ENCODE measurements at places on chromosomes 1 and 21.

GRCh38 chr21:28635541-28635940 is 357.1 kb downstream of the LTN1 start:
- no peak for DNase-seq

GRCh38 chr1:57033222-57034001 is 67.6 kb upstream of the C8B start:
- DNase-seq: no peak

GRCh38 chr1:59180735-59181134 is 116.2 kb upstream of the FGGY start:
- no peak for DNase-seq

DNA sequence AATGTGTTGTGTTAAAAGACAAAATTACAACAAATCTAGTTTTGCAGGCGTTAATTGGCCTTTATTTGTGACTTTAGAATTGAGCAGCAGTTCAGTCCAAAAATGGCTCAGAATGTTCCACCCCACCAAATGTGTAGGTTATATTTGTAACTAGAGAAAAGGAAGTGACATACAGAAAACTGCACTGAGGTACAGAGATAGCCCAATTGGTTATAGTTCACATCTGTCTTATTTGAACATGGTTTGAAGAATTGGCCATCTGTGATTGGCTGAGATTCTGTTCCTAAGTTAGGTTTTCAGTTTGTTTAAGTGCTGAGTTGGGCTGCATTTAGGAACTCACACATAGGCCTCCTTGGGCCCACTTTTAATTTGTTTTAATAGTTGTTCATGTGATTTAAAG is 12.0 kb upstream of the FMO2 start:
- no peak for DNase-seq

DNA sequence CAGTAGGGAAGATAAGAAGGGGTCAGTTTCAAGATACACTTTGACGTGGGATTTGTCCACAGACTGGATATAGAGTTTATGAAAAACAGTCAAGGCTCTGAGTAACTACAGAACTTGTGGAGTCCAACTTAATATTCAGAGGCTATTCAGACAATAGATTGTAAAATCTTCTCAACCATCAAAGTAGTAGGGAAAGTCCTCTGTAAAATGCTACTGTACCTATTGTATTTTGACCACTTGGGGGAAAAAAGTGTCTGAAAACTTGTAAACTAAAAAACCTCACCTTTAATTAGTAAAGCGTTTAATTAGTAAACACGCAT is 10.5 kb downstream of the PTP4A2 start:
- no peak for DNase-seq

GRCh38 chr1:30668546-30669327 is 54.6 kb downstream of the MATN1 start:
- DNase-seq: no peak

DNA sequence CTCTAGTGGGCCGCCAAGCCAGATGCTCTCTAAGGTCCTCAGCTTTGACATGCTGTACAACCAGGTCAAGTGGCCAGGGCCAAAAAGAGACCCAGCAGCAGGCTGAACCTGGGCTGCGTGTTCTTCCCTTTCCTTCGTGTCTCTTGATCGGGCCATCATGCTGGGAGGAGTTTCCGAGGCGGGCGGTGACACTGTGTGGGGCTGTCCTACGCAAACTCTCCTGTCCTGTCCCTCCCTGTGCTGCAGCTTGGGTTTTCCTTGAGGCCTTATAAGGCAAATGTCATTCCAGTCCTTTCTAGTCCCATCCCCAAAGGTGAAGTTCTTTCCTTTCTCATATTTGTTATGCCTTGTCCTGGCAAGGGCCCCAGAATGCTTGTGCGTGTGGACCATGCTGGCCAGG is 56.7 kb downstream of the ARHGEF10L start:
- no peak for DNase-seq

DNA sequence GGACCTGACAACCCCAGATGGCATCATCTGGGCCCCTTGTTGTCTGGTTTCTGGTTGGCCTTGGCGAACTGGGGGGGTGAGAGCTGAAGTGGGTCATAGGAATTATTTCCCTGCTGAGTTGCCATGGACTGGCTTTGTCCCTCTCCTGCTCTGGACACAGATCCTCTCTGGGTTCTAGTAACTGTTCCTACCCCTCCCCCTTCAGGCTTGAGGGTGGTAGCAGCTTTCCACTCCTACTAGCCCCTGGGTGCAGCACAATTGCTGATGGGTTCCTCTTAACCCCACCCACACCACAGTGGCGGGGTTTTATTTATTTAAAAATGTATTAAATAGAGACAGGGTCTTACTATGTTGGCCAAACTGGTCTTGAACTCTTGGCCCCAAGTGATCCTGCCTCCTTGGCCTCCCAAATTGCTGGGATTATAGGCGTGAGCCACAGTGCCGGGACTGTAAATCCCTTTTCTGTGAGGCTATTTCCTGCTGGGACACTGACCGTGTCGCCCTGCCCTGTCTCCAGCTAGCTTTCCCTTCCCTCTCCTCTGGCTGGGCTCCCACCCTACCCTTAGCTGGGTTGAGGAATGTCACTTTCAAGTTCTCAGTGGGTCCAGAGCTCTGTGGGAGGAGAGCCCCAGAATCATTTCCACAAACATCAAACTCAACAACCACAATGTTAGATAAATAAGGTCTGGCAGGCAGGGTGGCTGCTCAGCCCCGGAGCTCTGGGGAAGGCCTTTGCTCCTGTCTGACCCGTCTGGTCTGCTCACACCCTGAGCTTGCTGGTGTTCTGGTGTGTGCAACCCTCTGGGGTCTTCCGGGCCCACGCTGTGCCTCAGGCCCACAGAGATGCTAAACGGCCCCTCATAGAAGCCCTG is 112.7 kb upstream of the WNT4 start:
- DNase-seq: no peak

- DNase-seq: no peak
These were observed 23.9 kb upstream of the KCTD3 start for GRCh38 chr1:215543191-215543606.

- no peak for DNase-seq
These were observed 191.9 kb downstream of the GRIK3 start for GRCh38 chr1:36842448-36842847.

GRCh38 chr1:186502087-186502486 is 41.2 kb upstream of the PDC start:
- no peak for DNase-seq

GRCh38 chr1:107250169-107250568 is 109.3 kb downstream of the NTNG1 start:
- DNase-seq: no peak

DNA sequence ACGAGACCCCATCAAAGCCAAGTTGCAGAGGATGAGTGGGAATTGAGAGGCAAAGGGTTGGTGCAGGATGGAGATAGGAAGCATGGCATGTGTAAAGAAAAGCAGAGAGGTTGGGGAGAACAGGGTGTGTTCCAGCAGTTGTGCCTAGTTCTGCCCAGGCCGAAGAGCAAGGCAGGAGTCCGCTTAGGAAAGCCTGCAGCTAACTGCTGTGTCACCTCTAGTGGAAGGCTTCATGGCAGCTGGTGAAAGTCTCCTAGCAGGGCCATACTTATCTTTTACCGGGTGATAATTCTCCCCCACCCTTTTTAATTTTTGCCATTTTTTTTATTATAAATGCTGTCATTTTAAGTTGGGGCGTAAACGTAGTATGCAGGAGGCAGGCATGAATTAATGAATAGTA is 93.6 kb downstream of the NFIA start:
- DNase-seq: no peak
